ENCODE measurements at places on chromosomes 7 and 10.

DNA sequence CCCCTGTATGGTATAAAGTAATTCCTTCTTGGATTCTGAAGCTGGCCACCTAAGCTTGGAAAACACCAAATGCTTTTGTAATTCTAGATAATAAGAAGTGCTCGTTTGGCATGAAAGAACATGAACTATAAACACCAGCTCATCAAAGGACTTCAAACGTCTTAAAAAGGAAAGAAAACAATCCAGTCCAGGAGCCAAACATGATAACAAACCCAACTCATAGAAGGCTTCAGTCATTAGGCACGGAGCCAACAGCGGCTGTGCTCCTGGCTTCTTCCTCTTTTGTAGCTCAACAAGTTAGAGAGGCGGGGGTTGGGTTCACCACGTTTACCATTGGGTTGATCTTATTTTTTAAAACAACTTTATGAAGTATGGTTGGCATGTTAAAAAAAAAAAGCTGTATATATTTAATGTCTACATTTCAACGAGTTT, 56.4 kb upstream of the ECHDC3 start:
- no peak for DNase-seq

DNA sequence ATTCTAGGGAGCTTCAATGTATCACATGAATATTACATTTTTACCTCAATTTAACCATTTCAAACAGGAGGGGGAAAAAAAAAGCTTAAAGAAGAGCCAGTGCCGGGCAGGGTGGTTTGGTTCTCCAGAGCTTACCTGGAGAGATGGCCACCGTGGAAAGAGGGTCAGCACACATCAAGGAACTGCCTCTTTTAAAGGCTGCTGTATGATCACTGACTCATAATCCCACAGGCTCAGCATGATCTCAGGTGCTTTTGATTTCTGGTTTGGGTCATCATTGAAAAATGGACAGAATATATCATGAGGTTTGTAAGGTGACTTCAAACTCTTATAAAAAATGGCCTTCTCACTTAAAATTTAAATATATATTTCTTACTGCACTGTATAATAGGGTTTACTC, 67.5 kb upstream of the MDFIC start:
- DNase-seq: no peak

GRCh38 chr10:128835361-128835760, 631.7 kb upstream of the MGMT start:
- no peak for DNase-seq

- DNase-seq: peak; percentile 36
Observed at GRCh38 chr7:80346704-80347103, 165.2 kb downstream of the GNAT3 start.

- DNase-seq: no peak
Observed at GRCh38 chr10:125473143-125473793, 209.7 kb downstream of the TEX36 start.

DNA sequence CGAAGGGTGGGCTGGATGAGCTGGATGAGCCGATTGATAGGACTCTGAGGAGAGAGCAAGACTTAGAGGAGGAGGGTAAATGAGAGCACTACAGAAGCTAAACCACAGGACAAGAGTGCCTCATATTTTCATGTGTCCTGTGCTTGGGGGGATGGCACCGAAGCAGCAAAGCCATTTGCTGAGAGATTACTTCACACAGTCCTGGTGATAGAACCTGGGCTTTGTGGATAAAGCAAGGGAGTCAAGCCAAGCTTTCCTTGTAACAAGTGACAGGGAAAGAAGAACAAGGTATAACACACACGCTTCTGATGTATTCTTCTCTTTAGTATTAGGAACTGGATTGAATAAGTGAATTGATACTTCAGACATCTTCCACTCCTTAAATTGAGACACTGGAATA, 253.7 kb downstream of the ANKRD7 start:
- DNase-seq: no peak

DNA sequence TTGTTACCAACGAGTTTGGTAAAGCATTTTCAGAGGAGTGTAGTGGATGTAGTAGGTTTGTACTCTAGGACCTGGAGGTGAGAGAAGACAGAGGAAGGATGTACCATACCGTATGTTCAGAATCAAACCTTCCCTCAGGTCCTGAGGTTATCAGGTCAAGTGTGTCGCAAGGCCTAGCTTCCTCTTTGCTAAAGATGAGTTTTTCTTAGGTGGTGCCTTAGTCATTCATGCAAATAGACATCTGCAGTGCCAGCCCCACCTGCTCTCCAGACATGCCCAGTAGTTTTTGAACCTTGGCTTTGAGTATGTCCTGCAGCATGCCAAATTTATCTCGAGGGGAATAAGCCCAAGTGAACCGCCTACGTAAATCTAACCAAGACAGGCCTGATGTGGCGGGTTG, 71.3 kb downstream of the HDAC9 start:
- DNase-seq: no peak

DNA sequence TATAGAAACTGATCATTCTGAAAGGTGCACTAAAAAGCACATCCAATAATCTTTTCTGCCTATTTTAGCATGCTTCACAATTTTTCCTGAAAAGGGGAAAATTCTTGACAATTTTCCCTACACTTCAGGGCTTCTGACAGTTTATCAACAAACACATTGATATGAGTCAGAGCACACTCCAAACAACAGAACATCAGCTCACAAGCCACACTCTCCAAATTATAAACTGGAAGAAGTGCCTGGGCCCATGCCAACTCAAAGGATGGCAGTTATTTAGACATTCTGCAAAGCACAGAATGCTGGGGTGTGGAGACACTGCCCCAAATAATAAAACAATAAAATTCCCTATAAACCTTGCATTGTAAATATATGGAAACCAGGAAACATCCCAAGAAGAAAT, 90.8 kb downstream of the ELAPOR2 start:
- DNase-seq: no peak

- DNase-seq: no peak
Observed at GRCh38 chr7:157687845-157688532, 351.2 kb downstream of the DNAJB6 start.

DNA sequence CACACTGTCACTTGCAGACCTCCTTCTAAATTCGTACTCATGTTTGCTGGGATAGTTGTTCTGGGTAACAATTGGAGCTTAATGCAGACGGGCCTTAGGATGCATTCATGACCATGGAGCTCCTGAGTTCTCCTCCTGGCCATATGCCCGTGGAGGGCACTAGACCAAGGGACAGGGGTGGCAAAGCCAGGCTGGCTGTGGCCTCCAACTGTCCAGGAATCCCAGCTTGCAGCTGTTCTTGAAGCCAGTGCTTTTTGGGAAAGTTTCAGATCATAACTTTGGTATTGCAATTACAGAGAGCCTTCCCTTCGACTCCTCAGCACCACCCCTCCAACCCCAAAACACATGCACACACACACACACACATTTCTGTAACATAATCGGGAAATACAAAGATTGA, 30.6 kb downstream of the ANTXRL start:
- no peak for DNase-seq

DNA sequence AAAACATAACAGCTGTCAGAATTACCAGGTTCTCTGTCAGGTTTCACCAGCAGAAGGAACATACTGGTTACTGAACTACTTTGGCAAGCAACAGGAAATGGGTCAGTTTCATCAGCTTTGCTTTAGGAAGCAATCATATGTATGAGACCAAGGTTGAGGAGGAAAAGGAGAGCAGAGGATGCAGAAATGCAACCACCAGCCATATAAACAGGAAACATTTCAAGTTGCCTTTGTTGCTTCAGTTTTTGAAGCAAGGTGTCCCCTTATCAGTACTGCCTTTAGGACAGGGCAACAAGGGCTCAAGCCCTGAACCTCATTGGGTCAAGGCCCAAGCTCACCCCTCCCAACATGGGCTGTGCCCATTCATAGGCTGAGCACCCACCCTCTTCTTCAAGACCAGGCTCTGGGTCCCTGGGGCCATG, 10.2 kb downstream of the HIPK2 start:
- DNase-seq: no peak

GRCh38 chr10:74382663-74383062, 231.6 kb downstream of the ADK start:
- DNase-seq: no peak

DNA sequence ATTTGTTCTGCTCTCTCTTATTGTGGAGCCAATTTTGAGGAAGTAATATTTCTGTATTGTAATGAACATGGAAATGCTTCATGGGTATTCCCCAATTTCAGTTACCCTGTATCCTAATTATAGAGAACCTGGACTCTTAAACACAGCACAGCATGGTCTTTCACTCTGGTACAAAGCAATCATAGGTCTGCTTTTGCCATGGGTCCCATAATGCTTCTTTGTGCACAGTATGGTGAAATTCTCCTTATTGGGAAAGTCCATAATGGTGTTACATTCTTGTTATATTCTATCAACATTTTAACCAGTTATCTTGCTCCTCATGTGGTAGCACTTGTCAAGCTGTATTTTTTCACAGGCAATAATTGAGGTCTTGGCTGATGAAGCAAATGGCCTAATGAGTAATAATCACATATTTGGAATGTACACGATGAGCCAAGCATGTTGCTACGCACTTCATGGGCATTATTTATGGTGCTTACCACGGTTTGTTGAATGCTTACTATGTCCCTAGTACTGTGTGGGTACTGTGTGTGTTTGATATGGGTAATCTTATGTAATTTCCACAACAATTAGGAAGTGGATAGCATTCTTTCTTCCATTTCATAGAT, 42.9 kb downstream of the PRKG1 start:
- no peak for DNase-seq

DNA sequence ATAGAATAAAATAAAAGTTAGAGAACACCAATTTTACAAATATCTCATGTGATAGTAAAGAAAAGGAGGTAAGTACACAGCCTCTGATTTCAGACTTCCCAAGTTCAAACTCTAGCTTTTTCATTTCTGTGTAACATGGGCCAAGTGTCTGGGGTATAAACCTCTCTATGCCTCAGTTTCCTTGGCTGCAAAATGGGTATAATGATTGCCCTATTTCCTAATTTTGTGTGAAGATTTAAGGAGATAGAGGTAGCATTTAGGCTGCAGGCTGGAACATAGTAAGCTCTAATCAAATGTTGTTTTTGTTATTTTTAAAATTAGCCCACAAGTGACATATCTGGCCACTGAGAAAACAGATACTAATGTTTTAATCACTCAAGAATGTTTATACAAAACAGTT, 26.1 kb upstream of the EPC1 start:
- no peak for DNase-seq

- no peak for DNase-seq
Observed at GRCh38 chr7:155349601-155350331, 52.1 kb downstream of the INSIG1 start.

All from fibroblast of gingiva (primary cell).